Lower leg skin (tissue), 4 donors: ENCODE measurements at places on chromosomes 1 and 21.
A peak's percentile ranks its signal among the peaks of the same experiment; 100 is the strongest.

DNA sequence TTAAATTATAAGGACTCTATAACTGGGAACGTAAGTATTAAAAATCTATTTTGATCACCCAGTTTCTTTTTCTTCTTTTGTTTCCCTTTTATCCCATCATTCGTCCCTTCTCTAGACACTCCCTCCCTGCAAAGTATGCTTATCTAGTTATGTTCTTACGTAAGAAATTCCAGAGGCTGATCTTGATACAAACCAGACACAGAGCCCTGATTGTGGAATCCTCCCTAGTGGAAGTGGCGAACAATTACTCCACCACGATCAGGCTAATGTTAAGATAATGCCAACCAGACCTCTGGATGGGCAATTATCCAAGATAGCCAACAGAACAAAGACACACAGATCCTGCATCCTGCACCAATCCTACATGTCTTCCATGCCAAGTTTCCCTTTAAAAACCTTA lies 1557.4 kb downstream of the PLA2G4A start:
- no peak for DNase-seq

- DNase-seq: no peak
These were observed 74.1 kb downstream of the RRAGC start for GRCh38 chr1:38785285-38786039.

DNA sequence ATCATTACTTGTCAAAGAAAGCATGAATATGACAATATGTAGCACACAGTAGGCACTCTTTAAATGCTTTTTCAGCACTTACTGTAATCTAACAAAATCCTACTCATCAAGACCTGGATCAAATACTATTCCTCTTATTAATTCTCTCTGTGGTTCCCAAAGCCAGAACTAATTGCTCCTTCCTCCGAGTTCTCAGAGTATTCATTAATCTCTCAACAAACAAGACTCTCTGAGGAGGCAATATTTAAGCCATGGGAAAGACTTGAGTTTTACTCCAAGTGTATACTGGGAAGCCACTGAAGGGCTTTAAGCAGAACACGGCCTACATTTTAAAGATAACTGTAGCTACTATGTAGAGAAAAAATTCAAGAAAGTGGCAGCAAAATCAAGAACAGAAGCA lies 79.7 kb downstream of the ENAH start:
- no peak for DNase-seq

GRCh38 chr21:32844653-32845436 lies 73.3 kb upstream of the PAXBP1 start:
- DNase-seq: no peak

GRCh38 chr1:182196897-182197870 lies 135.7 kb upstream of the ZNF648 start:
- no peak for DNase-seq

DNA sequence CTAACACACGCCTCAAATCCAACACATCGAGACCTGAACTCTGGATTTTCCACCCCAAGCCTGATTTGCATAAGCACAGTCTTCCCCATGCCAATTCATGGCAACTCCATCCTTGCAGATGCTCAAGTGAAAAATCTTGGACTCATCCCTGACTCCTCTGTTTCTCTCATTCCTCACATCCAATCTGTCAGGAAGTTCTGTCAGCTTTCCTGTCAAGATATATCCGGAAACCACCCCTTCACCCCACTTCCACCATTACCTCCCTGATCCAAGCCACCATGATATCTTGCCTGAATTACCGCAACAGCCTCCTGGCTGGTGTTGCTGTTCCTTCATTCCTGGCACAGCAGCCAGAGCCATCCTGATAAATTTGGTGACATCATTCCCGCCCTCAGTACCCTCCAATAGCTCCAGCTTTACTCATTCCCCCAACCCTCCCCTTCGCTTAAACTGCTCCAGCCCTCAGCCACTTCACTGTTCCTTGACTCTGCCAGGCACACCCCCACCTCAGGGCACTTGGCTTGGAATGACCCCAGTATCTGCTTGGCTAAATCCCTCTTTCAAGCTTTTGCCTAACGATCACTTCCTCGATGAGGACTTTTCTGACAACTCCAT lies 17.4 kb downstream of the TCEA3 start:
- no peak for DNase-seq

DNA sequence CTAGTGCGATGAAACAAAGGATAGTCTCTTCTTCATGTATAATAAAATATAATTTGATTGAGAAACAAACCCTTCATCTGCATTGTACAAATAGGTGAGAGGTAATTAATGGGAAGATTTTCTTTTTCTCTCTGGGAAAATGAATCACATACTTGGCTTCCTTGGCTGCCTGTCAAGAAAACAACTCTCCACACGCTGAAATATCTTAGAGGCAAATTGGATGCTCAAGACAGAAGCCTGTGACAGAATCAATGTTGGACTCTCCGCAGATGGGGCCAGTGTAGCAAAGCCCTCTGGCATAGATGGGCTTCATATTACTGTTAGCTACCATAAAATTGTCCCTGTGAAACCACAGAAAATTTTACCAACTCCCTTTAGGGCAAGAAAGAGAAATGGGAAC lies 186.6 kb downstream of the GRIK1 start:
- DNase-seq: no peak

DNA sequence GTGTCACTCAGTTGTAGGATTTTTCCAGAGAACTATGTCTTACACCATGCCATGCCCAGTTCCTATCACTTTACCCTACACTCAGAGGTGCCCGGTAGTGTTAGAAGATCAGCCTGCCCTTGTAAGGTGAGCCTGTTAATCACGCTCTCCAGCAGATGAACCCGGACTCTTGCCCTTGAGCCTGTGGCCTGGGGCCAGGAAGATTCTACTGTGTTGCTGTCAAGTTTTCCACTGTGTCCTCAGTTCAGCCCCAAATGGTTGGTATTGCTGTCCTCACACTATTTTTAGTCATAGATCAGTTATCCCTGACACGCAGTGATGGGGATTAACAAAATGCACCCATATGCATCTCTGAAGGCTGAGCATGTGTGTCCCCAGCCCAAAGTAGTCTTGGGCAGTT lies 105.0 kb upstream of the SPAG17 start:
- no peak for DNase-seq

DNA sequence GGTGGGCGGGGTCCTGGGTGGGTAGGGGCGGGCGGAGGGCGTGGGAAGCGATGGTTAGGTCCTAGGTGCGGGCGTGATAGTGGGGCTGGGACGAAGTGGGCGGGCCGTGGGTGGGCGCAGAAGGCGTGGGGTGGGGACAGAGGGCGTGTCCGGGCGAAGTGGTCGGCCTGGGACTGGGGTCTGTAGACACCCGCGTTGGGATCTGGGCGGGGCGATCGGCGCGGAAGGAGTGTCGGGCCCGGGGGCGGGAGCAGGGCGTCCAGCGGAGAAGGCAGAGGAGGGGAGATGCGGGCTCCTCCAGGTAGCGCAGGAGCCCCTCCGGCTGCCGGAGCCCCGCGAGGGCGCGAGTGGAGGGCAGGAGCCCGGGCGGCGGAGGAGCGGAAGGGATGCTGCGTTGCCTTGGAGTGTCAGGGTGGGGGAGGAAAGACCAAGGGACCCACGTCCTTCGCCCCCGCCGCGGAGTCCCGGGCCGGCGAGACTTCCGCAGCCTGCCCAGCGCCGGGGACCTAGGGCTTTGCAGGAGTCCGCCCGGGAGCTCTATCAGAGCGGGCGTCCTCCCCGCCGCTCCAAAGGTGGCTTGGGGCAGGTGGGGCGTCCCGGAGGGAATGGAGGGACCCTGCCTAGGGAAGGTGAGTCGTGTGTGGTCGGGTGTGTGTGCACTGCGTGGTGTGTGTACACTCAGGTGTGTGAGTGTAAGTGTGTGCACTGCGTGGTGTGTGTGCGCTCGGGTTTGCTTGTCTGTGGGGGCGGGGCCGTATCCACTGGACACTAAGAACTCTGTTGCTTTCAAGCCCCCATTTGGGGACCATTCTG lies 27.0 kb upstream of the PRSS38 start:
- peak; percentile 94 for DNase-seq

GRCh38 chr21:39326607-39327307 lies 13.3 kb upstream of the BRWD1 start:
- DNase-seq: peak; percentile 40

- no peak for DNase-seq
These were observed 20.1 kb downstream of the TFAP2E start for GRCh38 chr1:35592991-35593769.

DNA sequence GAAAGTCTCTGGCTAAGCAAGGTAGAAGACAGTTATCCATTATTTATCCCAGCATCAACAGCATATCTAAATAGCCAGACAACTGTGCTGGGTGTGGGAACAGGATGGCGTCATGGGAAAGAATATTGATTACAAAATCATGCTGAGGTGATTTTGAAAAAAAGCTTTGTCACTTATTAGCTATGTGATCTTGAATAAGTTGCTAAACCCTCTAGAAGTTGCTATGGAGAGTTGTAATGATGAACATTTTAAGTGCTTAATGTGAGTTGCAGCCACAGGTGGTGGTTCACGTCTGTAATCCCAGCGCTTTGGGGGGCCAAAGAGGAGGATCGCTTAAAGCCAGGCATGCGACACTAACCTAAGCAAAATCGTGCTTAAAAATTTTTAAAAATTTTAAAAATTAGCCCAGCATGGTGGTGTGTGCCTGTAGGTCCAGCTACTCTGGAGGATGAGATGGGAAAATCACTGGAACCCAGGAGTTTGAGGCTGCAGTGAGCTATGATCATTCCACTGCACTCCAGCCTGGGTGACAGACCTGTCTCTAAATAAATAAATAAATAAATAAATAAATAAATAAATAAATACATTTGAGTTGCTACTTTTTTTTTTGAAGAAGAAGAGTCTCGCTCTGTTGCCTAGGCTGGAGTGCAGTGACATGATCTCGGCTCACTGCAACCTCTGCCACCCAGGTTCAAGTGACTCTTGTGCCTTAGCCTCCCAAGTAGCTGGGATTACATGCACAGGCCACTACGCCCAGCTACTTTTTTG lies 33.6 kb downstream of the WNT2B start:
- no peak for DNase-seq

DNA sequence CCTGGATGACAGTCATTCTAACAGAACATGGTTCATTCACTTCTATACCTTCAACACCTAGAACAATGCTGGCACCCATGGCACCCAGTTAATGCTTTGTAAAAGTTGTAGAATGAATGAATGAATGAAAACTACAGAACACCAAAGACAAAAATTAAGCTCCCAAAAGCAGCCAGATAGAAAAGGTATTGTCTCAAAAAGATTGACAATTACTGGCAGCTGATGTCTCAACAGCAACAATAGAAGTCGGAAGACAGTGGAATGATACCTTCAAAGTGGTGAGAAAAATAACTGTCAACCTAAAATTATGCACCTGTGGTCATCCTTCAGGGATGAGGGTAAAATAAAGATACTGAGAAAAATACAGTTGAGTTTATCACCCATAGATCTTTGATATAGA lies 4.9 kb upstream of the C1orf167 start:
- no peak for DNase-seq

- DNase-seq: no peak
These were observed 26.9 kb downstream of the SPATA46 start for GRCh38 chr1:162349635-162350330.

DNA sequence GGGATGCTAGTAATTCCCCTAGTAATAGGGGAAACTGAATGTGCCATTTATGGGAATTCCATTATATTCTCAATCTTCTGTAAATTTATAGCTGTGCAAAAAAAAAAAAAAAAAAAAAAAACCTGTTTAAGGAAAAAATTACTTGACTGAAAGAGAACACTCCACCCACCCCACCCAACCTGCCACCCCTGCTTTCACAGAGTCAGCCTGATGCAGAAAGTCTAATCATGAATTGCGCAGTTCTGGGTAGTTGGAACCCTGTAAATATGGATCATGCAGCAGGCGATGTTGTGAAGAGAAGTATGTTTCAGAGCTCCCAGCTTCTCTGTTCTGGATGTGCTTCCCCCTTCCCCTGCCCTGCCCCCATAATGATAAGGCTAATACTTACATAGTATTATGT lies 19.6 kb upstream of the LAMC2 start:
- DNase-seq: no peak

GRCh38 chr1:23784846-23785245 lies 6.1 kb upstream of the LYPLA2 start:
- DNase-seq: no peak

GRCh38 chr1:11749203-11749689 lies 12.7 kb upstream of the C1orf167 start:
- peak; percentile 90 for DNase-seq

DNA sequence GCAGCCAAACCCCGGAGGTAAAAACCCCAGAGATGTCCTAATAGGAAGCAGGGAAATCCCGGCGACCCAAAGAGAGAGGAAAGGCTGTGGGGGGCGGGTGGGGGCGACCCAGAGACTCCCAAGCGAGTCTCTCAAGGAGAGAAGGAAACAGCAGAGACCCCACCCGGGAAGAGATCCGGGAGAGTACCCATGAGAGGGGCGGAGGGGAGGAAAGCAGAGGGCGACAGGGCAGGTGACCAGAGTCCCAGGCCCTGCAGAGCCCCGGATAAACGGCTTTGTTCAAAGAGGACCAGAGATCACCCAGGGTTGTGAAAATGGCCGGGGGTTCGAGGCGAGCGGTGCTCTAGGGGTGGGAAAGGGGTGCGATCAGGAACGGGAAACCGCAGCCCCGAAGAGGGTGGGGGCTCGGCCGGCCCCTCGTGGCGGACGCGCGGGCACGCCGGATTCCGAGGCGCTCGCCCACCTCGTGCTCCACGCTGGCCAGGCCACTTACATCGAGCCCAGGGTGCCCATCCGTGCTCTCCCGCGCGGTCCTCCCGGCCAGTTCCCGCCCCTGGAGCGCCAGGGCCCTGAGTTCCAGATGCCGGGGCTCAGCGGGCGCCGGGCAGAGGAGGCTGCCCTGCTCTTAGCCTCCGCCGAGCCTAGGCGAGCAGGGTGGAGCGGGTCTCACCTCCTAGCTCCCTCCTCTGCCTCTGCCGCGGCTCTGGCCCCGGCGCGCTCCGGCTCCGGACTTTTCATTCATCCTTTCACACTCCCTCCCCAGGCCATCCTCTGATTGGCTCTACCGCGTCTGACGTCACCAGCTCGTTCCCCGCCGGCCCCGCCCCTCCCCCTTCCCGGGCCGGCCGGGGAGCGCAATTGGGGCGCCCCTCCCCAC lies 52.3 kb downstream of the RHBG start:
- peak; percentile 64 for DNase-seq

- no peak for DNase-seq
These were observed 154.5 kb upstream of the GORAB start for GRCh38 chr1:170377440-170377839.

DNA sequence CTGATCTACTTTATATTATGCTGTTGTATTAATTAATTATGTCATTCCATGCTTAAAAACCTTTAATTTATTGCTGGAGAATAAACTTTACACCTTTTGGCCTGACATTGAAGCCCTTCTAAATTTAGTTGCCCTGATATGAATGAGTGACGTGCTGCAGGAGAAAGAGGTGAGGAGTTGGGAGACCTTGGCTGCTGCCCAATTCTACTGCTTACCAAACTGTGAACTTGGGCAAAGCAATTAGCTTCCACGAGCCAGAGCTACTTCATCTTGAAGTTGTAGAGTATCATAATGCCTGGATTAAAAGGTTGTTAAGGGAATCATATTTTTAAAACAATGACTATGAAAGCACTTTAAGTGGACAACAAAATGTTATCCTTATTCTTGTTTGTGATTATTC lies 126.8 kb upstream of the DEPDC1 start:
- no peak for DNase-seq

GRCh38 chr1:201282931-201283829 lies at the start of gene PKP1:
TSS of gene PKP1 (plus strand) at chr1:201283506. CDS start at chr1:201283703, 197 bp downstream.
- DNase-seq: peak; percentile 73
